Nucleus accumbens (tissue), 56 donors: ENCODE measurements at places on chromosomes 1 and 21.

DNA sequence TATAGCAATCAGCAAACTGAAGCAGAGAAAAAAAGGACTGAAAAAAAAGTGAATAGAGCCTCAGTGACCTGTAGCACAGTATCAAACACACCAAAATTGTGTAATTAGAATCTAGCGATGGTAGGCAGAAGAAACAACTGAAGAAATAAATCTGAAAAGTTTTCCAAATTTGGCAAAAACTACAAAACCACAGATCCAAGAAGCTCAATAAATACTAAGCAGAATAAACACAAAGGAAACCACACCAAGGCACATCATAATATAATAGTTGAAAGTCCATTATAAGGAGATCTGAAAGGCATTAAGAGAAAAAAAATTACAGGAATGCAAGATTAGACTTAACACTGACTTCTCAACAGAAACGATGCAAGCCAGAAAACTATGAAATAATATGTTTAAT lies 7.1 kb upstream of the IL12RB2 start:
- DNase-seq: no peak

DNA sequence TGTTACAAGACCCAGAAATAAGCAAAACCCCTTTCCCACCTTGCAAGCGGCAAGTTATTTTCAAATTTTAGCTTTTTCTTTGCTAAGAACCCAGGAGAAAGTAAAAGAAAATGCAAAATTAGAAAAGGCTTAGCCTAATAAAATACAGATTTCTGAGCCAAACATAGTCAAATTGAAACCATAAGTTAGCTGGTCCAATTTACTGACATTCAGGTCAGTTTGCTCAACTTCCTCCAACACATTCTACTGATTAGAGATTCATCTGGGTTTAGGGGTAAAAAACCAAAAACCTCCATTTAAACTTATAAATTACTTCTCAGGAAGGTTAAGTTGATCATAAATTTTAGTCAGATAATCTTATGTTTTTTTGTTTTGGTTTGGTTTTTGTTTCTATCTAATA lies 701.8 kb upstream of the CXADR start:
- no peak for DNase-seq

DNA sequence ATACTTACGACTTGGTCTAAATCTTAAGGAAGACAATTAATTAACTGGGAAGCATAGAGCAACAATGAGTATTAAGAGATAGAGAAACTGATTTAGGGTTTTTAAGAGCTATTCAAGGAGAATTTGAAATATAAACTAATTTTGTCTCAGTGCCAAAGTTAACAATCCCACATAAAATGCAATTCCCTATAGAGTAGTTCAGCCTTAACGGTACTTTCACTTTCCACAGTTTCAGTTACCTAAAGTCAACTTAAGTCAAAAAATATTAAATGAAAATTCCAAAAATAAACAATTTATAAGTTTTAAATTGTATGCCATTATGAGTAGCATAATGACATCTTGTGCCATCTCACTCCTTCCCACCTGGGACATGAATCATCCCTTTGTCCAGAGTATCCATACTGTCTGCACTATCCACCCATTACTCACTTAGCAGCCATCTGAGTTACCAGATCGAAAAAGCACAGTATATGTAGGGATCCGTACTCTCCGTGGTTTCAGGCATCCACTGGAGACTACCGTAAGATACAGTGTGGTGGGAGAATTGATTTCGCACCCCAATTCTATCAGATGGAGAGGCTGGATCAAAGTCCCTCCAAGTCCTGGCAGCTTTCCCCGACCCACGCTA lies 4.8 kb upstream of the SARS1 start:
- no peak for DNase-seq

- DNase-seq: no peak
These were observed 26.8 kb downstream of the SLC27A3 start for GRCh38 chr1:153801786-153802697.

GRCh38 chr1:113786069-113786468 lies 26.2 kb downstream of the RSBN1 start:
- no peak for DNase-seq

DNA sequence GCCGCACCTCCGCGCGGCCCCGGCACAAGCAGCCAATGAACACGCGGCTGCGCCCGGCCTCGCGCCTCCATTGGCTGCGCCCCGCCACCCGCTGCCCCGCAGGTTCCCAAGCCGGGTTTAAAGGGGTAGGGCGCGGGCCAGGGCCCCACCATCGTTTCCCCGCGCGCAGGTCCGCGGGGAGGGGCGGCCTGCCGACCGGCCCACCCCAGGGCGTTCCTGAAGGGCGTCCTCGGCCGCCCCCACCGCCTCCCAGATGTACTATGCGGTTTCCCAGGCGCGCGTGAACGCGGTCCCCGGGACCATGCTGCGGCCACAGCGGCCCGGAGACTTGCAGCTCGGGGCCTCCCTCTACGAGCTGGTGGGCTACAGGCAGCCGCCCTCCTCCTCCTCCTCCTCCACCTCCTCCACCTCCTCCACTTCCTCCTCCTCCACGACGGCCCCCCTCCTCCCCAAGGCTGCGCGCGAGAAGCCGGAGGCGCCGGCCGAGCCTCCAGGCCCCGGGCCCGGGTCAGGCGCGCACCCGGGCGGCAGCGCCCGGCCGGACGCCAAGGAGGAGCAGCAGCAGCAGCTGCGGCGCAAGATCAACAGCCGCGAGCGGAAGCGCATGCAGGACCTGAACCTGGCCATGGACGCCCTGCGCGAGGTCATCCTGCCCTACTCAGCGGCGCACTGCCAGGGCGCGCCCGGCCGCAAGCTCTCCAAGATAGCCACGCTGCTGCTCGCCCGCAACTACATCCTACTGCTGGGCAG lies at the start of gene OLIG1:
Gene OLIG1, plus strand, starts transcription at position 148 of the 750 bp plus-strand sequence. Its CDS starts 106 bp downstream, at position 254.
- DNase-seq: peak; percentile 77

DNA sequence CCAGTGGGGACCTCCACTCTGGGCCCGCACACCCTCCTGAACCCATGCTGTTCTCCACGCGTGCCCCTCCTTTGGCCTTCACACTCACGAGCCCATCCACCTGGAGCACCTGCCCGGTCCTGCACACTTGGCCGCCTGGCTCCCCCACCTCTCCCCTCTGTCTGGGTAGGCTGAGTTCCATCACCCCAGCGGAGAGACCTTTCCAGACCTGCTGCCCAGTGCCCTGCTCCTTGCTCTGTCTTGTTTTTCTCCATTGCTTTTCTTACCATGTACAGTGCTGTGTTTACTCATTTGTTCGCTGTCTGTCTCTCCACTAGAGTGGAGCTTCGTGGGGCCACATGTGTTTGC lies 351.0 kb upstream of the VAMP3 start:
- DNase-seq: no peak

- DNase-seq: no peak
These were observed 48.1 kb downstream of the KANK4 start for GRCh38 chr1:62271134-62271533.

- no peak for DNase-seq
These were observed 28.4 kb downstream of the ACP6 start for GRCh38 chr1:147641695-147642592.

- no peak for DNase-seq
These were observed 148.7 kb downstream of the PLA2G4A start for GRCh38 chr1:186977266-186977957.

DNA sequence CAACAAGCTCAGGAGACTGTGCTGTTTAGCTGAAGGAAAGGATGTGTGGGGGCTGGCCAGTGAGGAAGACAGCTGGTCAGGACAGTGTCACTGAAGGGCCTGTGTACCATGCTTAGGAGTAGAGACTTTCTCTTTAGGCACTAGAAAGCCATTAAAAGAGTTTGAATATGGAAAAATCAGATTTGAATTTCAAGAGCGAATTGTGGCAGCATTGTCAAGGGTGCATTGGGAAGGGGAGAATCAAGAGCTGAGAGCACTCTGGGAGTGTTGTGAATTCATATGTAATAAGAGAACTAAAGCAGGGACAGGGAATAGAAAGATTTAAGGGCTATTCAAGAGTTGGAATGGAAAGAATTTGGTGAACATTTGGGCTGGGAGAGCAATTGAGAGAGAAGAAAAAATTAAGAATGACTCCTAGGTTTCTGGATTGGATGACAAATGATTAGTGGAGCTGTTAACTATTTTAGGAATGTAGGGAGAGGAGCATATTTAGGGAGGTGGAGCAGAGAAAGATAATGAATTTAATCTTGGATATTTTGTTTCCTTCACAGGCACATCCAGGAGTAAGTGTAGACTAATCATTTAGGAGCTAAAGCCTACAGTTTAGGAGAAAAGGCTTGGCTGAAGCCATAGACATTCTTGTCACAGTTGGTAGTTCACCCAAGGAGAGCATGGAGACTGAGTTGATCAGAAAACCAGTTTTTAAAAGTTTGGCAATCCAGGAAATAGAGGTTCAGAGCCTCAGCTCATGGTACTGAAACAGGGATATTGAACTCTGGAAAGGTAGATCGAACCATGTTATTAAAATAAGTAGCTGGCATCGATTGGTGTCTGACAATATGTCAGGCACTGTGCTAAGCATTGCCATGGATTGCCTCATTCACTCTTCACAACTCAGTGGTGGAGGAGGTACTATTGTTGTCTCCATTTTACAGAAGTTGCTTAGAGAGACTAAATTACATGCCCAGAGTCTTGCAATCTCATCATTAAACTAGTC lies 23.1 kb upstream of the TOR3A start:
- DNase-seq: no peak

GRCh38 chr1:78237364-78237916 lies 191.7 kb downstream of the GIPC2 start:
- DNase-seq: no peak

- no peak for DNase-seq
These were observed 177.0 kb downstream of the CLIC6 start for GRCh38 chr21:34845521-34846451.

DNA sequence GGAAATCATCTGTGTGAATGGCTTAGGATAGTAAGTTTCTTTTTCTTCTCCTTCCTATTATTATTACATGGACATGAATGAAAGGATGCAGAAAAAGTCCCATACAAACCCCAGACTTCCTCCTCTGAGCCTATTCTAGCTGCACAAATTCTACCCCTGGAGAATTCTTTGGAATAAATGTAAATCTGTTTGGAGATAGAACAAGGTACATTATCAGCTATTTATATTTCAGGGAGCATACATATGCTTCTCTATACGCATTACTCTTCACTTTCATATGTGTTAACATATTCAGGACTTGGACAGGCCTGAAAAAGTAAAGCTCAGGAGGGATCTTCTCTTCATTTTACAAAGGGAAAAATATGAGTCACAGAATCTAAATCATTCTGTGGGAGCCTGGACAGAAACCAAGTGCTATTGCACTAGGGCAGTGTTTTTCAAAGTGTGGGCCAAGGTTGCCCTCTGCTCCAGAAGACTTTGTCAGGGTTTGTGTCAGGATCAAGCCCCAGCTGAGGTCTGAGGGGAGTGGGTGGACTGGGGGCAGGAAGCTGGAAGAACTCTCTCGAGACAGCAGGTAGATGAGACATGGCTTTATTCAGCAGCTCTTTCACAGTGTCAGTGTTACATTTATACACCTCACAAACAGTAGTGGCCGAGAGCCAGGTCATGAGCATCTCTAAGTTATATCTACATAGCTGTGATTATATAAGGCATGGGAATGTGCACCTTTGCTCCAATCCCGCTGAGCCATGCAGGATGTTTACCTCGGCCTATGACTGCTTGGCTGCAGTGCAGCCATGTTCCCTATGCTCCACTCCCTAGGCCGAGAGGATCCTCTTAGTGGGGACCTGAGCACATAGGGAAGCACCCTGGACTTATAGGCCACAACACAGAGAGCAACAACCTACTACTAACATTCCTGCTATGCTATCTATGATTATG lies 114.3 kb downstream of the GDAP2 start:
- DNase-seq: no peak

DNA sequence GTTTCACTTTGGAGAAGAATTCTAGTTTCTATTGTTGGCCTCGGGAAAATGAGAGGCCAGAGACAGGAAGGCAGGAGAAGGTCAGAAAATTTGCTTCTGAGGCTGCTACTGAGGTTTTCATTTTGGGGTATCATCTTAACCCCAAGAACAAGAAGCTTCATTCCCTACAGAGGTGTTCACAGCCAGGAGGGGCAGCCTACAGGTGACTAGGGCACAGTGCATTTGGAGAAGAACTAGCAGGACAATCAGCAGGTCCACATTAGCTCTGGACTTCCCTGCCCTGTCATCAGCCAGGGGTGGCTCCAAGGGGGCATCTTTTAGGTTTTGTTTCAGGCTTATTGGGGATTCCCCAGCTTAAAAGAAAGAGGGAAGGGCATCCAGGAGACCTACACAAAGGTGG lies 12.1 kb upstream of the ZNF496 start:
- DNase-seq: no peak

- no peak for DNase-seq
These were observed 2.2 kb downstream of the MYCBP start for GRCh38 chr1:38870996-38871395.

GRCh38 chr1:220151454-220151853 lies 57.5 kb downstream of the IARS2 start:
- peak; percentile 3 for DNase-seq

GRCh38 chr1:54004481-54005049 lies 13.4 kb downstream of the LDLRAD1 start:
- no peak for DNase-seq

- no peak for DNase-seq
These were observed 125.7 kb upstream of the CXADR start for GRCh38 chr21:17387030-17387617.

DNA sequence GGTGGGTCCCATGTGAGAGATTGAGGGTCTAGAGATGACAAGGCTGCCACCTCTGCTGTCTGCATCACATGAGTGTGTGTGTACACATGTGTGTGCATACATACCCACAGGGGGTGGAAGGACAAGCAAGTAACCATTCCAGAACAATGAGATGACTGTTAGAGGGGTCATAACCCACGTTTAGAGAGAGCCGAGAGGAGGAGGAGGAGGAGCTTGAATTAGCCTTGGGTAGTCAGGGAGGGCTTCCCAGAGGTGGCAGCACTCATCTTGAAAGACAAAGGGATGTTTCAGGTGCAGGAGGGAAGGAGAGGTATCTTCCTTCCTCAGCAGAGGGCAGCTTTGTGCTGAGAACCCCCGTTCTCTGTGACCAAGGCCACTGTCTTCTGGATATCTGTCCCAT lies 21.3 kb downstream of the TNFRSF1B start:
- DNase-seq: no peak

- no peak for DNase-seq
These were observed 912 bp upstream of the PKNOX1 start for GRCh38 chr21:42973309-42973990.

GRCh38 chr1:163265547-163265946 lies 56.2 kb upstream of the NUF2 start:
- no peak for DNase-seq

DNA sequence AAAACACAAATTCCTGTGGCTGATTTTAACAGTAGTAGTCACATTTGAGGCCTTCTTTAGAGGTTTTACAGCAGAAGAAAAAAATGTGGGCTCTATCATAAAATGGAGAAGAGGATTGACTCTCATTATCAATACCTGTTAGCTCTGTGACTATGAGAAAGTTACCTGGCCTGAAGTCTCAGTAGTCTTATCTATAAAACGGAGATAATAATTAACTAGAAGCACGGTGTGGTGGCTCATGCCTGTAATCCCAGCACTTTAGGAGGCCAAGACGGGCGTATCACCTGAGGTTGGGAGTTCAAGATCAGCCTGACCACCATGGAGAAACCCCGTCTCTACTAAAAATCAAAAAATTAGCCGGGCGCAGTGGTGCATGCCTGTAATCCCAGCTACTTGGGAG lies 90.4 kb upstream of the PLPPR4 start:
- DNase-seq: no peak

- no peak for DNase-seq
These were observed 484.1 kb upstream of the NFIA start for GRCh38 chr1:60598041-60598910.
